ENCODE measurements at places on chromosomes 2 and 18. TPM values are rescaled to one million over a fixed set of nuclear protein-coding genes. Genes with fewer than 3 reads are reported as not detected.

GRCh38 chr18:78857314-78858150 is 122.1 kb upstream of the SALL3 start:
- DNase-seq = no peak

- no peak for DNase-seq
Observed at GRCh38 chr2:72293620-72294019, 146.0 kb upstream of the CYP26B1 start.

GRCh38 chr2:230658877-230659652 is 53.6 kb upstream of the CAB39 start:
- no peak for DNase-seq

DNA sequence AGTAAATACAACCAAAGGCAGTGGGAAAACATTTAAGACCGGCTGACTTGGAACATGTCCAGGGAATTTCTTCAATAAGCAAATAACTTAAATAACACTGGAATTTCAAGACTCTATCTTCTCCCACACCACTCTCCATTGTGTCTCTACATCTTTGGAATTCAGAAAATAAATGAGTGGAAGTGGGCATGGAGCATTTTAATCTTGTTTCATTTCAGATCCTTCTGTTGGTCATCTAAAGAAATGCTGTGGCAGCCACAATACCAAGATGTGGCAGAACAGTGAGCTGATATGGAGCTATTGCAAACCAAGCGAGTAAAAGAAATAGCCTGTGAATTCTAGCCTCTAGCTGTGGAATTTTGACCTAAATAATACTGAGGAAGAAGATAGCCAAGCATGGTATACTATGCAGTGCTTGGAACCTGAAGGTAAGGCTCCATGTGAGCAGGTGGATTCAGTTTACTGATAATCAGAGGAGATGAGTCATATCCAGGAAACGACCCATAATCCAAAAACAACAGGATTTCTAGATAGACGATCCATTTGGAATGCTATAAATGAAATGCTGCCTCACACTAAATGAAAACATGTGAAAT is 157.1 kb upstream of the SCN7A start:
- no peak for DNase-seq

GRCh38 chr2:208501206-208501605 is 94.6 kb downstream of the PTH2R start:
- no peak for DNase-seq

GRCh38 chr2:217735034-217735433 is 267.8 kb downstream of the TNS1 start:
- DNase-seq = no peak

DNA sequence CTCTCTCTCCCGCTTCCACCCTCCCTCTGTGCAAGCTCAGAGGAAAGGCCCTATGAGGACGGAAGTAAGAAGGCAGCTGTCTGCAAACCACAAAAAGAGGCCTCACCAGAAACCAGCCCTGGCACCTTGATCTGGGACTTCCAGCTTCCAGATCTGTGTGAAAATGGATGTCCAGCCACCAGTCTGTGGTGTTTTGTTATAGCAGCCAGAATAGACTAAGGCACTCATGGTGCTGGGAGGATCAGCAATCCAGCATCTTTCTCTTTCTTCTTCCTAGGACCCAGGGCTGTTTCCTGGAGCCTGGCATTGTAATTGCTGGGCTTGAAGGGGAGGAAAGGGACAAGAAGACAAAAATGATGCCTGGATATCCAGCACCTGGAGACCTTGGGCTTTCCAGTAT is 122.5 kb downstream of the SOCS6 start:
- DNase-seq = no peak

- no peak for DNase-seq
Observed at GRCh38 chr18:79871481-79872091, 73.8 kb downstream of the KCNG2 start.

- no peak for DNase-seq
Observed at GRCh38 chr2:28276076-28276618, 116.5 kb upstream of the FOSL2 start.

GRCh38 chr18:56043641-56044061 is 455.7 kb upstream of the TCF4 start:
- DNase-seq = peak; percentile 52

The HOXD9 gene
- 1.8 TPM for total RNA-seq

The ACKR3 gene
- total RNA-seq = 116 TPM

The CAPG gene
- total RNA-seq = 78.5 TPM

The HAAO gene
- 29.1 TPM for total RNA-seq

The HOXD11 gene
- not detected for total RNA-seq

The STAT4 gene
- 7.7 TPM for total RNA-seq

The ITM2C gene
- 59.6 TPM for total RNA-seq

The MYL12B gene
- 259 TPM for total RNA-seq

The ABCB11 gene
- not detected for total RNA-seq

The USP40 gene
- total RNA-seq = 28.4 TPM

Measured in aorta (tissue), 5 donors.